Caco-2 (cell line): ENCODE measurements at places on chromosomes 3 and 15.

GRCh38 chr3:114380233-114380651, 86.4 kb downstream of the TIGIT start:
- H3K36me3 ChIP-seq, result no peaks in the 10 kb centered on the region
- peak; percentile 83 for DNase-seq
- H3K4me1 ChIP-seq, result peaks cover 52% of the 10 kb centered on the region
- H3K27me3 ChIP-seq, result no peaks in the 10 kb centered on the region
- no peak overlapping the region for H3K4me3 ChIP-seq

DNA sequence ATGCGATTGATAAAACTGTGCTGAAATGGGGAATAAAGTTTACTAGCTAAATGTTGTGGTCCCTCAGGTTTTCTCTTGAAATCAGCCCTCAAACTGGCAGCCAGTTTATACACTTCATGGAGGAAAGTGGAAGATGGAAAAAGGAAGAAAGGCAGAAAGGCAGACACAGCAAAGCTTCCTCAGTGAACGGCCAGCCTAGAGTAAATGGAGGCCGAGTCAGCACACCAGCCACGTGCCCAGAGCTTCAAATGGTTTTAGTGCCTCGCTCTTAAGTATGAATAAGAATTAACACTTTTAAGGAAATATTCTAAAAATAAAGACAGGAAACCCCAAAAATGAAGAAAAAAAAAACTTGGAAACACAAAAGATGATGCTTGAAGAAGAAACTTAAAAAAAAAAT, 48.3 kb downstream of the GNB4 start:
- H3K27ac ChIP-seq, result no peak overlapping the region
- no peaks in the 10 kb centered on the region for H3K36me3 ChIP-seq
- DNase-seq, result no peak
- H3K4me1 ChIP-seq, result no peaks in the 10 kb centered on the region

GRCh38 chr15:86001200-86001599, 78.5 kb upstream of the AGBL1 start:
- DNase-seq, result no peak
- no peaks in the 10 kb centered on the region for H3K27me3 ChIP-seq
- H3K36me3 ChIP-seq, result no peaks in the 10 kb centered on the region
- no peaks in the 10 kb centered on the region for H3K4me1 ChIP-seq
- H3K4me3 ChIP-seq, result no peak overlapping the region

DNA sequence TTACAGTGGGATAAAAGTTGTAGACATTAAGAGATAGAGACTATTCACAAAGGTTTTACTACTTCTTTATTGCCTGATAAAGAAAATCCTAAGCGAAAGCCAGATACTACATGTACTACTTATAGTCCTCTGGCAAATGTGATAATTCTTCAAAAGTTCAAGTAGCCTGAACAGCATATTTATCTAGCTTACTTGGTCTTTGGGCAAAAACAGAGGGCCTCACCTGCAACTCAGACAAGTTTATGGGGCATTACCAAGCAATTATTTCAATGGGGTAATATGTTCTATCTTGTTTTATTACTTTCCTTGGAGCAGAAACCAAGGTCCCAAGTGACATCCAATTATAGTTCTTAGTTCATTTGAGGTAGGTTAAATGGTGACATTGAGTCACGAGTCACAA, 390.1 kb upstream of the ARHGEF26 start:
- peaks cover 12% of the 10 kb centered on the region for H3K4me1 ChIP-seq
- no peak overlapping the region for H3K27ac ChIP-seq
- H3K4me3 ChIP-seq, result no peak overlapping the region
- no peak for DNase-seq
- H3K27me3 ChIP-seq, result no peaks in the 10 kb centered on the region
- no peaks in the 10 kb centered on the region for H3K36me3 ChIP-seq

GRCh38 chr3:141291559-141292355, 60.1 kb downstream of the PXYLP1 start:
- H3K4me1 ChIP-seq, result no peaks in the 10 kb centered on the region
- no peaks in the 10 kb centered on the region; the same call in none of the 2 replicates for H3K36me3 ChIP-seq
- H3K27ac ChIP-seq, result no peak overlapping the region

GRCh38 chr3:187994221-187995042, 159.5 kb upstream of the LPP start:
- H3K27ac ChIP-seq, result no peak overlapping the region
- no peak for DNase-seq
- no peak overlapping the region for H3K4me3 ChIP-seq
- H3K36me3 ChIP-seq, result no peaks in the 10 kb centered on the region

GRCh38 chr15:79977431-79978054, 6.5 kb upstream of the BCL2A1 start:
- no peaks in the 10 kb centered on the region for H3K36me3 ChIP-seq
- no peak overlapping the region for H3K27ac ChIP-seq
- H3K4me3 ChIP-seq, result no peak overlapping the region
- 0 out of 2 replicates have a peak, but pooled peaks cover 10% of the 10 kb centered on the region for H3K4me1 ChIP-seq
- no peaks in the 10 kb centered on the region for H3K27me3 ChIP-seq

DNA sequence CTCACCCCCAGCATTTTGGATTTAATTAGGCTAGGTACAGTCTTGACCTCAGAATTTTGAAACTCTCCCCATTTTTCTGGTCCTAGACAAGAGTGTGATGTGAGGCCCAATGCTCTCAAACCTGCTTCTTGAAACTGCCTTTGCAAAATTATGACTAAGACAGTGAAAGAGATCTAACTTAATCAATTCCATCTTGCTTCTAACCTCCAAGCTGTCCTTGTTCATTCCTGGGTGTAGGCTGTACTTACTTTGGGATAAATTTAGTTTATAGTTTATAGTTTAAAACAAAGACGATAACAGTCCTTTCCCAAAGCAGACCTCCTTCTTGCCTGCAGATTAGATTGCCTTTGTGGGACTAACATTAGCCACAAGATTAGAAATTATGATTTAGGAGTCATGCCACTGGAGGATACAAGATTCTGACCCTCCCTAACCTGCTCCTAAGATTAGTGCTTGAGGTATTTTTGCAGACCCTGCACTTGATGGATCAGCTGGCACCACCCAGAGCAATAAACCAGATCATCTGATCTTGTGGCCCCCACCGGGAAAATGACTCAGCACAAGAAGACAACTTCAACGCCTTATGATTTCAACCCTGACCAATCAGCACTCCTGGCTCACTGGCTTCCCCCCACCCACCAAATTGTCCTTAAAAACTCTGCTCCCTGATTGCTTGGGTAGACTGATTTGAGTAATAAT, 59.6 kb downstream of the CD200R1L start:
- H3K27me3 ChIP-seq, result no peaks in the 10 kb centered on the region
- peaks cover 39% of the 10 kb centered on the region for H3K4me1 ChIP-seq
- no peak for DNase-seq
- H3K27ac ChIP-seq, result no peak overlapping the region

DNA sequence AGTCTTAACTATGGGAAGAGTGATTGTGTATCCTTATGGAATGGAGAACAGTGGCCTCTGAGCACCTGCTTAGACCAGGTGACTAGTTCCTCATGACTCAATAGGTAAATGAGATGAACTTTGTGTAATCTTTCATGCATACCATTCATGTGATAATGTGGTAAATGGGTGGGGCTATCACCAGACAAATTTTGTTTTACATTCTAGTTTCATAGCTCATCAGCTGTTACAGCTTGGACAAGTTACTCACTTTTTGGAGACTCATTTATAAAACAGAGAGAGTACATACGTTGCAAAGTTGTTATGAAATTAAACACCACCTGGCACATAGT, 103.7 kb upstream of the TGFBR2 start:
- peaks cover 9% of the 10 kb centered on the region; the same call in 1 of the 2 replicates for H3K4me1 ChIP-seq
- no peak overlapping the region for H3K4me3 ChIP-seq
- no peaks in the 10 kb centered on the region for H3K27me3 ChIP-seq
- DNase-seq, result no peak

DNA sequence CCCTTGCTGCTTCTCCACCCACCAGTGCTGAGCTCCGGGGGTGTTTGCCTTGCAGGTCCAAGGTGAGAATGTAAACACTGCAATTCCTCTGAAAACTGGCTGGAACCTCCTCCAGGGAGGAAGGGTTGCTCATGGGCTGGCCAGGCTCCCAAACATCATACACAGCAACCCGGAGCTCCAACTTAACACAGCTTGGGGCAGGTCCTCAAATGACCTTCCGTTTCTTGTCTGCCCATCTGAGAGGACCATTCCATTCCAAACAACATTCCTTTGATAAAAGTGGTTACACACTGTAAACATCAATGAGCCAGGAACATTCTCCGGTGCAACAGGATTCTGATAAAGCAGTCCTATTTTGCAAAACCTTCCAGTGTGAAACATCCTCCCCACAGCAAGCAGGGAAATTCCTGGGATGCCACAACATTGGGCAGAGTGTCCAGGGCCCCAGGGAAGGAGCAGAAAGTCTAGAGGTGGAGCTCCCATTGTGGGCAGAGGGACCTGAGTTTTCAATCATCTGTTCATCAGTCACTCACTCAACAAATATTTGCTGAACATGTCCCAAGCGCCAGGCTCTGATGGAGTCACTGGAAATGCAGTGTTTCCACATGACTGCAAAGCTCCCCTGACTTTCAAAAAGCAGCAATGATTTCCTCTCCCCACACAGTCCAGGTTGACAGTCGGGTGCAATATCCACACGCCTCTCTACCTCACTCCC, 7.3 kb upstream of the HEG1 start:
- H3K27me3 ChIP-seq, result no peaks in the 10 kb centered on the region
- H3K4me3 ChIP-seq, result no peak overlapping the region
- H3K4me1 ChIP-seq, result peaks cover 89% of the 10 kb centered on the region
- H3K36me3 ChIP-seq, result no peaks in the 10 kb centered on the region
- DNase-seq, result peak; percentile 95

- DNase-seq, result no peak
- H3K36me3 ChIP-seq, result no peaks in the 10 kb centered on the region
- H3K27ac ChIP-seq, result no peak overlapping the region
- no peaks in the 10 kb centered on the region for H3K4me1 ChIP-seq
- H3K4me3 ChIP-seq, result no peak overlapping the region
- H3K27me3 ChIP-seq, result no peaks in the 10 kb centered on the region
Observed at GRCh38 chr3:33729993-33730392, 11.9 kb upstream of the CLASP2 start.

DNA sequence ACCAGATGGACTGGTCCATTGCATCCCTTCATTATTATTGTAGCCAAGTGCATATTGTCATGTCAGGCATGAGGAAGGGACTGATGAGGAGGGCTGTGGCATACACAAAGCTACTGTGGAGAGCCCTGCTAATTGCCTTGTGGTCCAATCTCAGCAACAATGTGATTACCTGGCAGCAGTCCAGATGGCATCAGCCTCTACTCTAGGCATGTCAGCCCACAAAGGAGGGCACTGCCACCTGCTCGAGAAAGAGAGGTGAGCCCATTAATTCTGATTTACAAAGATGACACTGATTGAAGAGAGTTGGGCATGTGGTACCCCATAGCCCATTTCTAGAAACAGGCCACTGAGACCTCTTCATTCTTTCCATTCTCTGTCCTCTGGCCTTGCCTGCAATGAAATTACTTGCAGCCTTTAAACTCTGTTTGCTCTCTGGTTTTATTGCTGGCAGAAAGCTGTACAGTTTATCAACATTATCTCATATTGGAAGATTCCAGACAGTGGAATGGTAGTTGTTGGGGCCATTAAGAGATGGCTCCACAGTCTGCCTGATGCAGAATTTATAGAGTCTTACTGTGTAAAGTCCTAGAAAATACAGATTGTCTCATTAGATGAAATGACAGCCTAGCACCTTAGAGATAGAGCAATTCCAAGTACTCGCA, 307.7 kb downstream of the ARPP21 start:
- no peaks in the 10 kb centered on the region for H3K36me3 ChIP-seq
- DNase-seq, result peak; percentile 5
- H3K4me1 ChIP-seq, result peaks cover 15% of the 10 kb centered on the region
- H3K27me3 ChIP-seq, result no peaks in the 10 kb centered on the region
- H3K27ac ChIP-seq, result peak overlapping the region; percentile 30
- H3K4me3 ChIP-seq, result no peak overlapping the region

DNA sequence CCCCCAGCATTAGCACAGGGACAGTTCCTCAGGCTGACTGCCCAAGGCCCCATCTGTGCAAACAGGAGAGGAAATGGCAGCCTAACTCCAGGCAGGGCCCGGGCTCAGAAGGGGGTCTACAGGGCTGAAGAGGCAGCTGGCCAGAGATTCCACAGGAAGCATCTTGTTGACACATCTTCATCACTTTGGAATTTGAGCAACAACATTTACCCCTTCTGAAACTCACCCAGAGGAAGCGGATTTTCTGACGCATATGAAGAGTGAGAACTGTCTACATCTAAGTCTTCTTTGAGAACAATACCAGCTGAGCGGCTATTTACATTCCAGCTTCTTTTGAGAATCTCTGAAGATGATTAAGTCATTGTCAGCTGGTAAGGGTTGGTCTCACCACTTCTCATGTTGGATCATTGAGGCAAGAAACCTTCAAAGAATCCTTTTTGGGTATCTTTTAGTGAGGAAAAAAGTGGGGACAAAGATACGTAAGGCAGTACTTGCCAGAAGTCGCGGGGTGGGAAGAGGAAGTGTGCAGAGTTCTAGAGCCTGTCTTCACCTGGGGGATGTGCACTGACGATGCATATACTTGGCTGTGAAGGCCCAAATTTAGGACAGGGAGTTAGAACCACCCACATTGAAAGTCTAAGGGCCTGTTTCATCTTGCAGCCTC, 25.4 kb upstream of the SRP14 start:
- no peaks in the 10 kb centered on the region for H3K36me3 ChIP-seq
- no peak overlapping the region for H3K27ac ChIP-seq

GRCh38 chr3:95965704-95966336, 848.6 kb upstream of the EPHA6 start:
- H3K4me3 ChIP-seq, result no peak overlapping the region
- H3K27ac ChIP-seq, result no peak overlapping the region

GRCh38 chr3:45123030-45123429, 23.1 kb downstream of the CDCP1 start:
- H3K27ac ChIP-seq, result no peak overlapping the region
- H3K4me1 ChIP-seq, result peaks cover 58% of the 10 kb centered on the region
- no peaks in the 10 kb centered on the region for H3K27me3 ChIP-seq
- no peak overlapping the region for H3K4me3 ChIP-seq
- DNase-seq, result no peak
- H3K36me3 ChIP-seq, result no peaks in the 10 kb centered on the region; the same call in none of the 2 replicates

- H3K27me3 ChIP-seq, result no peaks in the 10 kb centered on the region
- no peaks in the 10 kb centered on the region for H3K4me1 ChIP-seq
- no peak for DNase-seq
- H3K27ac ChIP-seq, result no peak overlapping the region
- H3K4me3 ChIP-seq, result no peak overlapping the region
Observed at GRCh38 chr3:8313560-8314267, 187.9 kb upstream of the LMCD1 start.

DNA sequence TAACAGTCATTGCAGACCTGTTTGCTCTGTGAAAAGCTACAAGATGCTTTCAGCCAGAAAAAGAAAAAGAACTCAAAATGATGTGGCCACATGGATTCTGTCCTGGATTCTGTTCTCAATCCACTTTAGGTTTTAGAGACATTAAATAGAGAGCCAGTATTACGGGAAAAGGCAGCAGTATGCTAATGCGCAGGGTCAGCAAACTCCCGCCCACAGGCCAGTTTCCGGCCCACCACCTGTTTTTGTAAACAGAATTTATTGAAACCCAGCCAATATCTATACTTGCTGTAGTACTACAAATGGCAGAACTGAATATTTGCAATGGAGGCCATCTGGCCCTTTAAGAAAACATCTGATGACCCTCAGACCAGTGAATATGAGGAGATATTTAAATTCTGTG, 416.1 kb downstream of the ERC2 start:
- no peaks in the 10 kb centered on the region for H3K36me3 ChIP-seq
- H3K27ac ChIP-seq, result peak overlapping the region; percentile 21
- H3K4me1 ChIP-seq, result peaks cover 88% of the 10 kb centered on the region

GRCh38 chr3:149902498-149903139, 68.1 kb downstream of the PFN2 start:
- no peak overlapping the region for H3K27ac ChIP-seq
- no peak overlapping the region for H3K4me3 ChIP-seq
- H3K36me3 ChIP-seq, result no peaks in the 10 kb centered on the region
- H3K4me1 ChIP-seq, result no peaks in the 10 kb centered on the region
